ENCODE measurements at places on chromosomes 7 and 10. TPM values are rescaled to one million over a fixed set of nuclear protein-coding genes. Genes with fewer than 3 reads are reported as not detected.

Gene CFTR
- total RNA-seq = not detected

Gene ZNF777
- total RNA-seq = 3.9 TPM

Gene EN2
- total RNA-seq = under 0.01 TPM

Gene KIAA1549
- total RNA-seq = 3.6 TPM

Gene ENTPD1
- 0.09 TPM for total RNA-seq

Gene ZNF804B
- not detected for total RNA-seq

Gene IFIT2
- 1.9 TPM for total RNA-seq

Gene CPXM2
- total RNA-seq = 6.8 TPM

Gene THSD7A
- total RNA-seq = 0.30 TPM

Gene NRAP
- not detected for total RNA-seq

Gene BTBD16
- not detected for total RNA-seq

Gene KDM7A
- 5.2 TPM for total RNA-seq

Gene SAP25
- total RNA-seq = not detected

Gene EBLN1
- total RNA-seq = not detected

Gene TMEM229A
- total RNA-seq = not detected

Gene CALN1
- under 0.01 TPM for total RNA-seq

Gene CNTNAP2
- 3.6 TPM for total RNA-seq

Gene ACBD5
- 23.5 TPM for total RNA-seq

Gene PGAM2
- total RNA-seq = not detected

Gene FAM185A
- total RNA-seq = 8.6 TPM

Gene MBLAC1
- 2.2 TPM for total RNA-seq

Gene ADCK2
- 11.6 TPM for total RNA-seq

Gene PRTFDC1
- 6.8 TPM for total RNA-seq

Gene CPN1
- not detected for total RNA-seq

Gene STEAP1
- 12.5 TPM for total RNA-seq

Gene CNOT4
- 7.4 TPM for total RNA-seq

Gene MAGI2
- total RNA-seq = 16.0 TPM

Gene SPDYE11
- not detected for total RNA-seq

Gene ACSM6
- total RNA-seq = not detected

Gene NFKB2
- 51.0 TPM for total RNA-seq

Gene MYL10
- total RNA-seq = not detected

Gene TMEM236
- total RNA-seq = under 0.01 TPM

Gene TMEM176B
- not detected for total RNA-seq

Gene PON1
- total RNA-seq = not detected

Gene MOSPD3
- 5.4 TPM for total RNA-seq

Gene TAF3
- 1.8 TPM for total RNA-seq

Gene CALCR
- not detected for total RNA-seq

Gene CLEC2L
- not detected for total RNA-seq

Gene NEUROG3
- total RNA-seq = not detected

Gene AMZ1
- 0.30 TPM for total RNA-seq

Gene CRYGN
- total RNA-seq = not detected

Gene CAV2
- 42.5 TPM for total RNA-seq

Gene CYP3A7
- total RNA-seq = 0.30 TPM

Gene HHEX
- 2.0 TPM for total RNA-seq

Gene SPDYE2
- not detected for total RNA-seq

Gene TAS2R41
- not detected for total RNA-seq

Gene C10orf62
- 0.23 TPM for total RNA-seq

Gene BLNK
- total RNA-seq = not detected

Gene TMEM139
- total RNA-seq = not detected

Gene MYH16
- total RNA-seq = under 0.01 TPM

Gene TES
- total RNA-seq = 65.9 TPM
